ENCODE measurements at places on chromosomes 12 and 14.

DNA sequence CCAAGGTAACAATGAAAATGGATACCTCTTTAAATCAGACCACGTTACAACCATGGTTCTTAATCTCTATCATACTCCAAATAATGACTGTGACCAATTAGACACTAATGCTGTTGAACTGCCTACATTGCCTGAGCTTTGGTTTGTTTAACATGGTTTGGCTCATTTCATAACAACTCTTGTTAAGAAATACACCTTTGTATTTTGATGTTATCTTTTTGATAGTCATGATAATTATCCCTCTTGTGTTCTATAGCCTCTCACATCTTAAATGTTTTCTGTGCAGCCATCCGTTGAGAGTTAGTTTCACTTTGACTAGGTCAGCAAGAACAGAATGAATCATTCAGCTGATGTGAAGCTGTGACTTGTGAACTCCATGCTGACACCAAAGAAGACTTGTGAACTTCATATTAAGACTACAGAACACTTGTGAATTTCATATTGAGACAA lies 75.5 kb upstream of the RERGL start:
- DNase-seq, result no peak

DNA sequence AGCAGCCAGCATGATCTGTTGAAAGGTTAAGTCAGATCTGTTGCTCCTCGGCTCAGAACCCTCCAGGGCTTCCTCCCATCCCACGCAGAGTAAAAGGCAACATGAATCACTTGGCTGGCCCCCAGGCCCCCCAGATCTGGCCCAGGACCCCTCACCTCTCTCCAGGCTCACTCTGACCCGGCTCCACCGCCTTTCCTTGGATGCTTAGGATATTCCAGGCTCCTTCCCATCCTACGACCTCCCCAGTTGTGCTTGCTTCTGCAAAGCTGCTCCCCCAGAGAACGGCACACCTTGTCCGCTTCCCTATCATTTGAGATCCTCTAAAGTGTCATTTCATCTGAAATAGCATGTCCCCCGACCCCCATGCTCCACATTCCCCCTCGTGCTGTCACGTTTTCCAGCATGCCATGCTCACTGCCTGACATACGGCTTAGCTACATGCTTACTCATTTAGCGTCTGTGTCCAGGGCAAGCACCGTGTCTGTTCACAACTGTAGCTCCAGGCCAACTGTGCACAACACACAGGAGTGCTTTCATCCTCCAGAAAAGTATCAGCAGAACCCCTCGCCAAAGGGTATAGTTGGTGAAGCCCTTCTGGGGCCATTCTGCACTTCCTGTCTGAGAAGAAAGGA lies 33.6 kb upstream of the BDKRB2 start:
- no peak for DNase-seq

- no peak for DNase-seq
Measured at GRCh38 chr14:76769636-76770292, 8.5 kb downstream of the VASH1 start.

DNA sequence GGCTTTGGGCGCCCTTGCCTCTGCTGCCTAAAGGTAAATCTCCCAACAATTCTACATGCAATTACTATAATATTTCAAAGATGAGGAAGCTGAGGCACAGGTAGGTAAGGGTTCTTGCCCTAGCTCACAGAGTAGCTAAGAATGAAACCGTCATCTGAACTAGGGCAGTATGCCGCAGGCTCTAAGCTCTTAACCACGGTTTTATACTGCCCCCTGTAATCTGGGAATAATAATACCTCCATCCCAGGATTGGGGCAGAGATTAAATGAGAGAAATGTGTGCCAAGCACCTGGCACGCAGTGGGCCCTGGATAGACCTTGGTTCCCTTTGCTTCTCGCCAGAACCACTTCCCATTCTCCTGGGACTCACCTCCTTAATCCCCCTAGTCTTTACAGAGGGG lies 1.5 kb upstream of the HRK start:
- DNase-seq, result no peak

DNA sequence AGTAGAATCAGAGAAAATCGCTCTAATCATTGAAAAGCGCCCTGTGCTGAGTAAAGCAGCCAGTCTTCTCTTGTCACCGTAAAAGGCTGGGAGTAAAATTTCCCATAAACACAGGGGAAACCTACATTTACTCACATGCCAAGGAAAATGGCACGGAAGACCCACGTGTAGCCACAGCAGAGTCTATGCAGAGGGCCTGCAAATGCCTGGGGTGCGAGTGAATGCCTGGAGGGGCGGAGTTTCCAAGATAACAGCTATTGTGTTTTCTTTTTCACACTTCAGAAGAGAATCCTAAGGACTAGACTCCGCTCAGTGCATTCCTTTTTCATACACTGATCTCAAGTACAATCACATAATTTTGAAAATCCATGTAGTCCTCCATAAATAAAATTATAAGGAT lies 159.9 kb upstream of the FOXN3 start:
- no peak for DNase-seq

DNA sequence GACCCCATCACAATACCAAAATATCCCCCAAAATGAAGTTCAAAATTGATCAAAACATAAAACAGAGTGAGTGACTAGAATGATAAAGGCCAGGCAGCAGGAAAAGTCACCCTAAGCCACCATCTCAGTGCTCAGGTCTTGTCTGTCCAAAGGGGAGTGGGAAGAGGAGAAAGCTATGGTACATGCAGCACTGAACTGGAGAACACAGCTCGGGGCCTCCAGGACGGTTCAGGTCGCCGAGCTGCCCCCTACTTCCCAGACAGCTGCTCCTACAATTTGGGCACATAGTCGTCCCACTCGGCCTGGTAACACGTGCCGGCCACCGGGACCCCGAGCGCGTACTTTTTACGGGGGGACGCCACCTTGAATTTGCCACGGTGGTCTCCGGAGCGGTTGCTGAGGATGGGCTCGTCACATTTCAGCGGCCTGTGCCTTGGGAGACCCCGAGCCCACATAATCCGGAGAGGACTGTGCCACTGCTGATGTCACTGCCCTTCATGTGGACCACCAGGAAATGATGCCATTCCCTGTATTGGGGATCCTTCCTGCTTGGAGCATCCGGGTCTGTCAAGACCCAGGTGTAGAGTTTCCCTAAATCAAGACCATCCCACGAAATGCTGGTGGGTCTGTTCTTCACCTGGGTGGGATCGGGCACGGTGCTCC lies 31.6 kb downstream of the AK7 start:
- DNase-seq, result no peak

DNA sequence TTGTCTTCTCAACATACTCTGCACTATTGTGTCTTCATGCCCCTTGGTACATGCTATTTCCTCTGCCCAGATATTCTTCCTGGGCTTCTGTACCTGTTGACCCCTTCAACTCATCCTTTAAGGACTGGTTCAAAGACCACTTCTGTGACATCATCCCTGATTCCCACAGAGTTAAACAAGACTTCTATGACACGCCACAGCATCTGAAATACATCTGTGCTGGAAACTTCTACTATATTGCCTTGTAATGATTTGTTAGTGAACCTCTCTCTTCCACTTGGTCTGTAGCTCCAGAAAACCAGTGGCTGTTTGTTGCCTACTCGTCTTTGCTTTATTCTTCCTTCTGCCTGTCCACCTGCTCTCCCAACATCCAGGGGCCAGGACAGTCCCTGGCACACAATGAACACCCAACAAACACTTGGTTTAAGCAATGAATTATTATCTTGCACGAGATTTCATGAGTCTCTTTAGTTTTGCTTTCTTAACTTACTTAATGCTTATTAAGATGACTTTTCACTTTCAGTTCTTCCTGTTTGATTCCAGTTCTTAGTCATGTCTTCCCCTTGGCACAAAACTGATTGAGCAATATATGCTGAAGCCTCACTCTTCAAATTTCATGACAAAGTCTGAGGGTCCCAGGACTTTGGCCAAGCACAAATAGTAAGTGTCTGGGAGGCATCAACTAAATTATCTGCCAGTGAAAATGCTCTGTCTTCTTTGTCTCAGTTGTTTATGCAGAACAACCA lies 485.9 kb downstream of the APAF1 start:
- DNase-seq, result no peak

DNA sequence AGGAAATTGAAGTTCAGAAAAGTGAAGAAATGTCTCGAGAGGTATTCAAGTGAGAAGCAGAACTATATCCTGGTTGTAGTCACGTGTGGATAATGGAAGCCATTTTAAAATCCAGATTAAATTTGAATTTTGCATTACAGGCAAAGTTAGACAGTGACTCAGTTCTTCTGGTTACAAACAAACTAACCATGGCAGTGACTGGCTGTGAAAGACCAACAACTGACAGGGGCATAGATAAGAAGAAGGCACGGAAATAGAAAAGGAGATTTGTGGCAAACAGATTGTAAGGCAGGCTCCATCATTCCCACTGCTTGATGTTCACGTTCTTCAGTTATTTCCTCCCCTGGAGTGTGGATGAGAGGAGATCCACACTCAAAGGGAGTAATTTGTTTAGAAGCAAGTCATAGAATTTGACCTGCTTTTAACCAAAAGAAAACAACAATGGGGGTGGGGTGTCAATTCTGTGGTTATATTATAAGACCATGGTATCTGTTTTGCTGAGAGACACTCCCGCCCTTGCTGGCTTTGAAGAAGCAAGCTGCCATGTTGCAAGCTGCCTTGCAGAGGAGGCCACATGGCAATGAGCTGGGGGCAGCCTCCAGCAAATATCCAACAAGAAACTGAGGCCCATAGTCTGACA lies 795.3 kb downstream of the VRK1 start:
- no peak for DNase-seq

DNA sequence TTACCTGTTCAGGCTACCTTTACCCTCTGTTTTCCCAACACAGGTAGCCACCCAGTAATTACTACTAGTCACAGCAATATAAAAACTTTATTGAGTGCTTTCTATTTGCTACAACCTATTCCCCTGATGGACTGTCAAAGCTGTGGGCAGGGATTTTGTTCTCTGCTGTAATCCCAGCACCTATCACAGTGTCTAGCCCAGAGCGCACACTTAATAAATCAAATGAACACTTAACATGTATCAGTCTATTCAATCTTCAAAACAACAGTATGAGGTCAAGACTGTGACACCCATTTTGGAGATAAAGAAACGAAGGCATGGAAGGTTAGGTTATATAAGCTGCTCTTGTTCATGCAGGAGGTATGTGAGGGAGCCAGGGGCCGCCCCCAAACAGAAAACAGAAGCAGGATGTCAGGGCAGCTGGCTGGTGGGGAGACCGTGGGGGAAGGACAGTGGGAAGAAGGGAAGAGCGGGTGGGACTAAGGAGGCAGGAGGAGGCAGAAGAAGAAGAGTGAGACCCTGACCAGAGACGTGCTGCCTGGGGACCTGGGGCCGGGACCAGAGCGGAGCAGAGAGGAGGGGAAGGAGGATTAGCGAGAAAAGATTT lies 1.7 kb downstream of the TNFRSF1A start:
- DNase-seq, result no peak

DNA sequence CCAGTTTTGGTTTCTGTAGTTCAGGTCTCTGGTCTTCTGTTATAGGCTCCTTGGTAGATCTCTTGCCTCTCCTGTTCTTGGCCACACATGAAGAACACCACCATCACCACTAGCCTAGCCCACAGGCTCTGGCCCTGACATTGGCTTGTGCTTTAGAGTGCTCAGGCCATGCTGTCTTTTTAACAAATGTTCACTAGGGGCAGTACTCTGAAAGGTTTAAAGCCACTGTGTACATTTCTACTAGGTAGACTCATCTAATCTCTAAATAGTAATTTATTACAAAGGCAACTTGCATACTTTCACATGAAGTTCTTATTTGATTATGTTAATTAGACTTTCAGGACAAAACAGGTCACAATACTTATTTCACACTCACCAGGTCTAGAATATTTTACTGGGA lies 38.3 kb downstream of the PDE6H start:
- no peak for DNase-seq

DNA sequence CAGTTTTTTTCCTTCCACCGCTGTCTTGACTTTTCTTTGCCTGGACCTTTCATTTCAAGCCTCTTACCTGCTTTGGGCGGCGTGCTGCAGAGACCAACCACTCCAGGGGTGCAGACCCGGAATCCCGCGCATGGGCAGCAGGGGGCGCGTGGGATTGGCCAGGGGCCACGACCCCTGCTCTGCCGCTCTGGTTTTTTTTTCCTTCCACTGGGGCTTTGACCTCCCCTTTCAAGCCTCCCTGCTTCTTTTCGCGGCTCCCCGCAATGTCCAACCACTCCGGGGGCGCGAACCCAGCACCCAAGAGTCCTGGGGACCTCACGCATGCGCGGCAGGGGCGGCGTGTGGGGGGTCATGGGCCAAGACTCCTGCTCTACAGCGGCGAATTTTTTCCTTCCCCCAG lies 325.1 kb downstream of the ALG10 start:
- DNase-seq, result no peak

DNA sequence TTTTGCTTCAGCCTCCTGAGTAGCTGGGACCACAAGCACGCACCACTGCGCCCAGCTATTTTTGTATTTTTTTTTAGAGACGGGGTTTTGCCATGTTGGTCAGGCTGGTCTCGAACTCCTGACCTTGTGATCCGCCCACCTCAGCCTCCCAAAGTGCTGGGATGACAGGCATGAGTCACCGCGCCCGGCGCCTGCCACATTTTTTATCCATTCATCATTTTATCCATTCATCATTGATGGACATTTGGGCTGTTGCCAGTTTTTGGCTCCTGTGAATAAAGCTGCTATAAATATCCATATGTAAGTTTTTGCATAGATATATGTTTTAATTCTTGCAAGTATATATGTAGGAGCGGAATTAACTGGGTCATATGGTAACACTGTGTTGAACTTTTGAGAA lies 79.5 kb downstream of the DAAM1 start:
- DNase-seq, result no peak

- no peak for DNase-seq
Measured at GRCh38 chr12:1013618-1014489, 22.8 kb downstream of the ERC1 start.

DNA sequence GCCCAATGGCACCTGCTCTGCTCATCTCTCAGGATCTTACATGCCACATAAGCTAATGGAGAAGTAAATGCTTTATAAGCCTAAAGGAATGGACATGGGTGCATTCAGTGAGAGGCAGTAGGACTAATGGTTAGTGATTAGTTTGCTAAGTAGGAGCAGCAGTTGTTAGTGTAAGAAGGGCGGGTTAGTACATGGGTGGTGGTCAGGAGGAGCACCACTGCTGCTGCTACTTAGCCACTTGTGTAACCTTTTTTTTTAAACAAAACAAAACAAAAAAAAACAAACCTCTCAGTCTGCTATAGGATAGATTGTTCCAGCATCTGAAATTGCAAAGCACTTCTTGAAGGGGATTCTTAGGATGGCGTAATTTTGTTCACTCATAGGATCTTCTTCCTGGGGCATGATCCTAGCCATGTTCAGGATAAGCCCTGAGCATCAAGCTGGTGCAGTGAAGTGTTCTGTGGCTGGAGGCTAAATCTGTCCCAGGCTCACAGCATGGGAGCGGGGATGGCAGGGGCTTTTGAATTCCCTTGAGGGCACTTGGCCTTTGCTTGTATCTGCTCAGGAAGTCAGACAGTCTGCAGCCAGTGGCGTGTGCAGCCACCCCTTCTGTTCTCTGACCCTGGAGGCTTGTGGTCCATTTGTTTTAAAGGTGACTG lies 63.6 kb downstream of the CHST11 start:
- DNase-seq, result no peak
